ENCODE measurements at places on chromosomes 11 and 22.
A peak's percentile ranks its signal among the peaks of the same experiment; 100 is the strongest.

GRCh38 chr11:58784995-58785394 is 53.3 kb upstream of the GLYAT start:
- no peak for DNase-seq

- no peak for DNase-seq
Measured at GRCh38 chr11:119828819-119829218, 99.8 kb upstream of the NECTIN1 start.

GRCh38 chr11:62604460-62605120 is 2.9 kb upstream of the MTA2 start:
- DNase-seq = no peak

DNA sequence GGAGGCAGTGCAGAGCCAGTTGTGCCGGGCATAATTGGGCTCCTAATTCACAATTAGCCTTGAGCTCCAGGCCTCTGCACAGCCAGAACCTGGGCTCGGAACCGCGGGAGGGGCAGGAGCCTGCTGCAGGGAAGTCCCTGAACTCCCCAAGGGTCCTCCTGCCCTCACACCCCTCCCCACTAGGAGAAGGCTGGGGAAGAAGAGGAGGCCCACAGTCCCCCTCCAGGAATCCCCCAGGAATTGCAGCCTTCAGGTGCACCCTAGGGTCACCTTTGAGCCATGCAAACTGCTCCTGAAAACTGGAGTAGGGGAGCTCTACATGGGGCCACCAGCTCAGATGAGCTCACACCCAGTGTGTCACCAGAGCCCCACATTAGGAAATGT is 93.8 kb upstream of the LMO1 start:
- DNase-seq = no peak

DNA sequence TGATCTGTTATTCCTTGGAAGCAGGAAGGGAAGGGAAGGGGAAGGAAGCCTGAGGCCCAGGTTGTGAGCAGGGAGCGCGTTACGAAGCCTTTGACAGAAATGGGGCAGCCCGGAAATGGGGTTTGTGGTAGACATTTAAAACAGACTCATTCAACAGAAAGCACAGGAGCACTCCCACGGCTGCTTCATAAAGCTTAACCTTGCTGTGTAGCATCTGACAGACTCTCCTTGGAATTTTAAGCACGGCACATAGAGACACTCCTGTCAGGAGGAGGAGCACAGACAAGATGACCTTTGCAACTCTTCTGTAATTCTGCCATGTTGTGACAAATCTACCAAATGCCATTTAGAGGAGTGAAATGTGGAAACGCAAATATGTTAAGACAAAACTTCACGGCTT is 131.6 kb downstream of the FBXO7 start:
- no peak for DNase-seq

DNA sequence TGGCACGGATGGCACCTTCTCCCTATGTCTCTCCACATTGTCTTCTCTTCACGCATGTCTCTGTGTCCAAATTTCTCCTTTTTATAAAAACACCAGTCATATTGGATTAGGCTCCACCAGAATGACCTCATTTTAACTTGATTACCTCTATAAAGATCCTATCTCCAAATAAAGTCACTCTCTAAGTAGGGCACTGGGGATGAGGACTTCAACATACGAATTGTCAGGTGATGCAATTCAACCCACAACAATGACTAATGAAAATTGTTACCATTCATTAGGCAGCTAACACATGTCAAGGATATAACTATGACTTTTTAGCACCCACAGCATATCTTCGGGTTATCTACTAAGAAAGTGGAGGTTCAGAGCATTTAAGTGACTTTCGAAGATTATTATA is 55.5 kb upstream of the USP47 start:
- DNase-seq = no peak

DNA sequence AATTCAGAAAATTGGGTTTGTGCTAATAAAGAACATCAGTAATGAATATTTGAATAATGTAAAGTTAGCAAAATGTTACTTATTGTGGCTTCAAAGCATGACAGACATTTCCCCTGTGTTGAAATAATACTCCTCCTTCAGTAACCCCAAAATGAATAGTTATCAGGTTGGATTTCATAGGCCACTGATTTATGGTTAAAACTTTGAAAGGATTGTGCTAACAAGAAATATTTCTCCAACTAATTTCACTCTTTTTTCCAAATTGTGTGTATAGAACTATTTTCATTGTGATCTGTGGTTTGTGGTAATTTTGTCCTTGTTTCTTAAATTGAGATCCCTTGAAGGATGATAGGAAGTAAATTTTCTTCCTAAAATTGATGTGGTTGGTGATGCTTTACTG is 7.9 kb downstream of the DDX10 start:
- no peak for DNase-seq

DNA sequence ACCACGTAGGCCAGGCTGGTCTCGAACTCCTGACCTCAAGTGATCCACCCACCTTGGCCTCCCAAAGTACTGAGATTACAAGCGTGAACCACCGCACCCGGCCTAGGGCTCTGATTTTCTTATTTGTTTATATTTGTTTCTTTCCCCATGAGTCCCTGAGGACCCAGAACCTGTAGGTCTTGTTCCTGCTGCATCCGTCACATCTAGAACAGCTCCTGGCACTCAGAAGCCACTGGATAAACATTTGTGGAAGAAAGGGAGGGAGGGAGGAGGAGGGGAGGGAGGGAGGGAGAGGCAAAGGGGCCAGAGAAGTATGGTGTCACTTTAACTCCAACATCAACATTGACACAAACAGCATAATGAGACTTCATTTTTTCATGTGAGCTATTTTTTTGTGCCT is 67.7 kb downstream of the CELSR1 start:
- DNase-seq = no peak

DNA sequence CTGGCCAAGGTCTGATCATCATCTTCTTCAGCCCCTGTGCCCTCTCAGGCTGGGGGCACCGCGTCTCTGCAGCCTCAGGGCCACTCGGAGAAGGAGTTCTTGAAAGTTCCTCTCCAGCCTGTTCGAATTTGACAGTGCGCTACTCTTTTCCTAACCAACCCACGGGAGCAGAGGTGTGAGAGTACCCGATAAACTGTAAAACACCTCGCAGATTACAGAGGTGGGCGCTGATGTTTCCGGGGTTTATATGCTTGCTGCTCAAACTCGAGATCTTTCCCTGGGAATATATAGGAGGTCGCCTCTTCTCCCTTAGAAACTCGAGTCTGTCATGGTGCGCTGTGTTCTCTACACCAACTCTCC is 515 bp downstream of the CTR9 start:
- DNase-seq = no peak

GRCh38 chr11:1197431-1197885 is 25.4 kb upstream of the MUC5B start:
- no peak for DNase-seq

GRCh38 chr11:6586434-6587359 is 16.7 kb downstream of the RRP8 start:
- DNase-seq = no peak

GRCh38 chr22:45617948-45618347 is 53.7 kb upstream of the ATXN10 start:
- no peak for DNase-seq

DNA sequence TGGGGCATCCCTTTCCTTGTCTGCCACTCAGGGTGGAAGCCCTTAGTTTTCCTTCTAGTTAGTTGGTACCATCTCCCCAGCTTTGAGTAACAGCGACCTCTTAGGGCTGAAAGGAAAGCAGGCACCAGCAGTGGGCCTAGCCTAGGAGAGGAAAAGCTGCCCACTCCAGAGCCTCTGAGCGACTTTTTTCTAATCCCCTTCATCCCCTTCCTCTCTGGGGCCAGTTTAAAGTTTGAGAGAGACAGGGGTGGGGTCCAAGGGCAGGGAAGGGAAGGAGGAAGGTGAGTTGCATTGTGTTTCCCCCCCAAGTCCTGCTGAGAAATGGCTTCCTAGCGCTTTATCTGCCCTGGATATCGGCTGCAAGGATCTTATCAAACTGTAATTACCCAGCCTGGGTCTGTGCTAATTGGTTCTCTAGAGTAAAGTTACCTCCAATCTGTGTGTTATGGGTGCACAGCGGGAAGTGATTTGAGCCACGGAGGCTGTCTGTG is 573.9 kb upstream of the CADM1 start:
- DNase-seq = no peak

DNA sequence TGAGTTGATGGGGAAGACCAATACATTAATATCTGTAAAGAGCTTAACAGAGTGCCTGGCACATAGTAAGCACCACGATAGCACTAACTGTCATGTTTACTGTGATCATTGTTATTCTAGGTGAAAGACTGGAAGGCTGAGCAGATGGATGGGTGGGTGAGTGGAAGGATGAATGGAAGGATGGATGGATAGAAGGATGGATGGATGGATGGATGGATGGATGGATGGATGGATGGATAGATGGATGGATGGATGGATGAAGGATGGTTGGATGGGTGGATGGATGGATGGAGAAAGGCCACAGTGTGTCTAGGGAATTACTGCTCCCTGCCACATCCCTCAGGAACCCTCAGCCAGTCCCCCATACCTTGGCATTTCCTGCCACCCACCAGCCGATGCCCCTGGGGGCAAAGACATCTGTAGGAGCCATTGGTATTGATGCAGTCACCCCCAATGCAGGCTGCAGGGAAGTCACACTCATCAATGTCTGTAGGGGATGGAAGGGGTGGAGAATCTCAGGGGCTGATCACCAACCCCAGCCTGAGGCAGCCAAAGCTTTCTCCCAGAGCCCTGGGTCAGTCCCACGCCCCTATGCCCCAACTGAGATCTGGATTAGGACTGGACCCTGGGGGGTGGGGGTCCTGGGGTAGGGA is 15.3 kb downstream of the LTBP3 start:
- no peak for DNase-seq

GRCh38 chr11:126335463-126335760 is 20.1 kb upstream of the ST3GAL4 start:
- no peak for DNase-seq

DNA sequence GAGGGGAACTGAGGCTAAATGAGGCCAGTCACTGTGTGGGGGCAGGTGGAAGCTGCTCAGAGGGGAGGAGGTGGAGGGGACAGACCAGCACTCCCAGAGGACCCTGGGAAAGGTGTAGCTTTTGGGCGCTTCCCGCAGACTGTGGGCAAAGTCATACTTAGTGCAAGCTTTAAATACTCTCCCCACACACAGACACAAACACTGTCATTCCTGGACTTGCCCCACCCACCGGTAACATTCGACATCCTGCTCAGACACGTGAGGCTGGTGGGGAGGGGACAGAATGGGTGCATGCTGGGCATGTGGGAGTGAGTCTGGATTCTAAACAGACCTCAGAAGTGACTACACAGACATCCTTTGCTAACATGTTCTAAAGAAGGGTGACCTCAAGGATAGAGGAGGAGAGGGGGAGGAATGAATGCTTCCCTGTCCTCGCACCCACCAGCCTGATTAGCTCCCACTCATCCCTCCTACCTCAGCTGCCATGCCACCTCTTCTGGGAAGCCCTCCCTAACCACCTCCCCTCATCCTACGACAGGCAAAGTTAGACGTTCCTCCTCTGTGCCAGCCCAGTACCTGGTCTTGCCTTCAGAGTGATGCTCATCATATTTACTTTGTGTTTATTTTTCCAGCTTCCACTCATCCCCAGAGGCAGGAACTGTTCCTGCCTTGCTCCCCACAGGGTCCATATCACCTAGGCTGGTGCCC is 22.2 kb downstream of the TSKU start:
- no peak for DNase-seq

GRCh38 chr11:20397281-20397680 is 9.8 kb downstream of the PRMT3 start:
- no peak for DNase-seq

DNA sequence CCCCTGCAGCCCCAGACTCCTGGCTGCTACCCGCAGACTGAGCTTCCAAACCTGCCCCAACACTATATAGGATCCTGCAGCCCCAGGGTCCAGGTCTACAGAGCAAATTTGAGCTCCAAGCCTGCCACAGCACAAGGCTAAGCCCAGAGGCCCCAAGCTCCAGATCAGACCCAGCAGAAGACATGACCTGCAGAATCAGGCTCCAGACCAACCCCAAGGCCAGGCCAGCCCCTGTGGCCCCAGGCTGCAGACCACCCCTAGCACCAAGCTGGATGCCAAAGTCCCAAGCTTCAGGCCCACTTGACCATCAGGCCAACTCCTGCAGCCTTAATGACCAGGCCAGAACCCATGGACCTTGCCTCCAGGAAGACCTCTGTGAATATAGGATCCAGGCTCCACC is 145.3 kb downstream of the DLG2 start:
- no peak for DNase-seq

- no peak for DNase-seq
Measured at GRCh38 chr22:30143265-30143664, 63.0 kb downstream of the HORMAD2 start.

- no peak for DNase-seq
Measured at GRCh38 chr11:112612250-112612849, 348.9 kb upstream of the NCAM1 start.

DNA sequence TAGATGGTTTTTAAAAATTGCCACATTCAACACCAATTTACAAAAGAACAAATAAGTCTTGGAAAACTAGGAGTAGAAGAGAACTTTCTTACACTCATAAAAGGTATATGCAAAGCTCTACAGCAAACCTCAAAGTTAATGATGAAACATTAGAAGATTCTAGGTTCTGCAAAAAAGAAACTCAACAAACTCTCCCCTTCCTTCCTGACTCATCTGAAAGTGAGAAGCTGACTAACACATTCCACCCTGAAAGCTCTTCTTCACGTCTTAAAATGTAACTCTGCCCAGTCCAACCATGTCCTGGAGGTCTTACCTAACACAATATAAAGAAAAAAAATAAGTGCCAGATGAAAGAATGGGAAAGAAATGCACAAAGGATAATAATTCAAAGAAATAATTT is 218.9 kb upstream of the ISX start:
- no peak for DNase-seq

DNA sequence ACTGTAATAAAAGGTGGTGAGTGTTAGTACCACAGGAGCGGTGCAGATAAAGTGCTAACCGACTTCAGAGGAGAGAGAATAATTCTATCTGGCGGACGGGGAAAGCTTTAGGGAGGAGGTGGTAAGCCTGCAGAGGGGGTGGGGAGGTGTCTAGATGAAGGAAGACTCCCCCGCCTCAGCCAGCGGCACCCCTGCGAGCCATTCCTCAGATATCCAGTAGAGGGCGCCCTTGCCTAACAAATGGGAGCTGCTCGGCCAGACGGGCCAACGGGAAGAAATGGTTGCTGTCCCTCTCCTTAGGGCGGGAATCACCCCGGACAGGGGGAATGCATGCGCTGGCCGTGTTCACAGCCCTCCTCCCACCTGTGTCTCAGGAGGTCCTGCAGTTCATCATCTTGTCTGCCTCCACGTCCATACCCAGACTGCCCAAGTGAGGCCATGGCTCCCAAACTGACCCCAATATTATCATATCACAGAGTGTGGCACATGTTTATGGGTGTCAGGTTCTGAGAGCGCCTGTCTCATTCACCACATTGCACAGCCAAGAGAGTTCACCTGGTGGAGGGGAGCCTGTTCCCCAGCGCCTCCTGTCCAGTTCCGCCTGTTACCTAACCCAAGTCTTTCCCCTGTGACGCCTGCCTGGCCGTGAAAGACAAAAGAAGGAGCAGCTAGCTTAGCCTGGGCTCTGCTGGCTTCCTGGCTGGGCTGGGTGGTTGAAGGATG is 85.5 kb downstream of the ST3GAL4 start:
- peak; percentile 43 for DNase-seq

Data from NCI-H1417 treated with DMSO at 0.1 percent for 48 hours (cell line).